ENCODE measurements at places on chromosomes 7 and 10.

- DNase-seq, result no peak
These were observed 72.4 kb downstream of the DNAJB6 start for GRCh38 chr7:157409149-157409752.

DNA sequence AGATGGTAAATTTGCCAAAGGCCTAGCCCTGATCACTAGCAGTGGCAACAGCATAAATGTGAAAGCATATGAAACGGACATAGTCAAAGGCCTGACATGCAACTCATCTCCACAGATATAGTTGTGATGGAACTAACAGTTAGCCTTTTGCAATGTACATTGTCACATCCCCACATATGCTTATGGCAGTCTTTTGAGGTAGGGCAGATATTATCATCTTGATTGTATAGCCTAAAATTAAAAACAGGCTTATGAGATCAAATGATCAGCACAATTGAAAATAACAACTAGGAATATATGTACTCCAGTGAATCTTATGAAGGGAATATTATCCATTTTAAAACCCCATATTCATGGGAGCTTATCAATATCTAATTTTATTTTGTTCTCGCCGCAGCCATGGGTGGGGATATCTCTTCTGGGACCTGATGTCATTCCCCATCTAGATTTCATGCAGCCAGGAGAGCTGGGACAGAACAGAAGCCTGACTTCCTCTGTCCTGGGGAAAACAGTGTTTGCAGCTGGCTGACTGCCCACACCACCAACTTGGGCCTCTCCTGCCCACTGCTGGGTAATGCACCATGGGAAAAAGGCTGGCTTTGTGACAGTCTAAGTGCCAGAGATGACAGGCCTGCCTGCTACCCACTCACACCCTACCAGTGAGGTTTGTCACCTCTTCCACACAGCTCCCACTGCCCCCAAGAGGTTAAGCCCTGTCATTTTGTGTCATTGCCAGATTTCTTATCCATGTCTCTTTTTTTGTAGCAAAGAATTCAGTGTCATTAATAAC lies 180.2 kb upstream of the FZD1 start:
- DNase-seq, result no peak

DNA sequence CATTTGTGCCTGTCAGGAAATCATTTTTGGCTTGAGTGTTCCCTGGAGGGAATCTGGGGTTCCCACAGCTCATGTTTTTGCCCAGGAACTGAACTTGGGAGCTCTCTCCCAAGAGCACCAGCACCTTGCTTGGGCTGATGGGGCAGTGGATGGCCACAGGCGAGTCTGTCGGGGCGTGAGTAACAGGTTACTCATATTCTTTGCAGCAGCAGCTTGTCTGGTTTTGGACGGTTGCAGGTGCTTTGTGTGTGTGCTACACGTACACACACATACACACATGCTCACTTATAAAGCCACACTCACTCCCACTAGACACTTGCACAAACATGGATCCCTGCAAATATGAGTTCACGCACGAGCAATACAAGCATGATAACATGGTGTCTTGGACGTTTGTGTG lies 2.9 kb upstream of the PALD1 start:
- no peak for DNase-seq

DNA sequence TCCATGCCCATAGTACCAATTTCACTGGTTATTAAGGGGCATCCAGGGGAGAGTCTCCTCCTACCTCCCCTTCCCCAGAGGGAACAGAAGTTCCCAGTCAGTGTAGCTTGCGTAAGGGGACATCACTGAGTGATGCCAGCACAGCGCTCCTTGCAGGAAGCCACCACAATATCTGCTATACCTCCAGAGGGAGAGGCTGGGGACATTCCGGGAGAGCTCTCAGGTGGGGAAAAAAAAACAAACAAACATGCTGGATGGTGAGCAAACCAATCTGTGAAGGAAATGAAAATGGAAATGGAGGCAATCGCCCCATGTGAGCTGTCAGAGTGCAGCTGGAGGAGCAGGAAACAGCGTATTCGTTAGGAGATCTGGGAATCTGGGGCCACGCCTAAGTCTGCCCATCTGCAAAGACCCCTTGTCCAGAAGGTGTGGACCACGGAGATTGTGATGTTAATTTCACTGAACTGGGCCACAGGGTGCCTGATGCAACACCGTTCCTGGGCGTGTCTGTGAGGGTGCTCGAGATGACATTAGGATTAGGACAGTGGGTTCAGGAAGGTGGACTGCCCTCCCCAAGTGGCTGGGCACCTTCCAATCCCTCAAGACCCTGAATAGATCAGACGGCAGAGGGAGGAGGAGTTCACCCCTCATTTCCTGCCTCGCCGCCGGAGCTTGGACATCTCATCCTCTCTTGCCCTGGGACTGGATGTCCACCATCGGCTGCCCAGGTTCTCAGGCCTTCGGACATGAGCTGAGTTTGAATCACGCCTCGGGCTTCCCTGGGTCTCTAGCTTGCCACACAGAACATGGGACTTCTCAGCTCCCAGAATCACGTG lies 30.5 kb downstream of the GNA12 start:
- no peak for DNase-seq

GRCh38 chr7:30308389-30308788 lies 24.0 kb downstream of the ZNRF2 start:
- DNase-seq, result no peak

DNA sequence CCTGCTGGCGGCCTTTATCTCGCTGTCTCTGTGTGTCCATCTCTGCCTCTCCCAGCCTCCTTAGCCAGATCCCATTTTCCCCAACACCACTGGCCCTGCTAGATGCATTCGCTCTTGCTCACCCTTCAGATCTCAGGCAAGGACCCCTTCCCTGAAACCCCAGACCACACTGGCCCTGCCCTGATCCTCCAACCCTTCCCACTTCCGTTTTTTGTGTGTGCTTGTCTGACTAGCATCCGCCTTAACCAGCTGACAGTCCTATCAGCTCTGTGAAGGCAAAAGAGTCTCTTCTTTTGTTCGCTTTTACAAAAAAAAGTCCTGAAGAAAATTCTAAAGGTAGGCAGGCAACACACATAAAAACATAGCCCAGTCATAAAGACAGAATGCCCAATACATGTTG lies 28.7 kb downstream of the CHST15 start:
- no peak for DNase-seq

DNA sequence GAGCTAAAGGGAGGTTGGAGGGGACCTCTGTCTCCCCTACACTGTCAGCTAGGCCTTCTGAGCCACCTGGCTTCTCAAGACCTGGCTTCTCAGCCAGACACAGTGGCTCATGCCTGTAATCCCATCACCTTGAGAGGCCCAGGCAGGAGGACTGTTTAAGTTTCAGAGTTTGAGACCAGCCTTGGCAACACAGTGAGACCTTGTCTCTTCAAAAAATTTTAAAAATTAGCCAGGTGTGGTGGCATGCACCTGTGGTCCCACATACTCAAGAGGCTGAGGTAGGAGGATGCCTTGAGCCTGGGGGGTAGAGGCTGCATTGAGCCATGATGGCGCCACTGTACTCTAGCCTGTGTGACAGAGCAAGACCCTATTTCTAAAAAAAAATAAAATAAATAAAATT lies 33.1 kb downstream of the PIP4K2A start:
- DNase-seq, result no peak

DNA sequence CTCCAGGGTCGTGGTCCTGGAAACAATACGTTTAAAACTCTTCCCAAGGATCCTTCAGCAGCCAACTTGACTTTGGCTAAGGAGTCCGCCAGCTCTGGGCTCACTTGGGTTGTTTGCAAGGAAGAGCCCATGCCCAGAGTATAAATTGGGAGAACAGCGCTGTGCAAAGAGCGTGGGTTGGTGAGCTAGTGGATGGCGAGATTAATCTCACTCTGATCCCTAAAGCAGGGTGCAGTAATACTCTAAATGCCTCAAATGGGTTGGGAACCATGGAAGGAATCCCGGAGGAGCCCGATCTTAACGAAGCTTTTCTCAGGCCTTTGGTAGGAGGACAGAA lies 495 bp upstream of the SDHAF3 start:
- DNase-seq, result no peak

- no peak for DNase-seq
These were observed 9.6 kb upstream of the ZNF487 start for GRCh38 chr10:43427166-43427825.

DNA sequence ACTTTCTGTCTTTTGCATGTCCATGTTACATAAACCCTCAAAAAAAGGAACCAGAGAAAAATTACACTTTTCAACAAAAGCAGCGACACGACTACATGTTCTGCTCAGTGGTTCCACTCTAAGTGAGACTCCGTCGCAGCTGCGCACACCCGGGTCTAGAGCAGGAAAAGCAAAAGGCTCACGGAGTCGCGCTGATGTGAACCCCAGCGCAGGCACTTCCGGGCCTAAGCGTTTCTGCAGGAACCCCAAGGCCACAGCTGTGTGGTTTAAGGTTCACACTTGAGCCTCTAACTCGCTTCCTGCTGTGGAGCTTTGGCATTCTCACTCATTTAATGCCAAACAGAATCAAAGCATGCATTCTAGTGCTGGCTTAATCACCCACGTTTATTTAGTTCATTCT lies 240.3 kb downstream of the DNAJB6 start:
- DNase-seq, result no peak

- no peak for DNase-seq
These were observed 672.9 kb downstream of the MAGI2 start for GRCh38 chr7:78780560-78780959.

DNA sequence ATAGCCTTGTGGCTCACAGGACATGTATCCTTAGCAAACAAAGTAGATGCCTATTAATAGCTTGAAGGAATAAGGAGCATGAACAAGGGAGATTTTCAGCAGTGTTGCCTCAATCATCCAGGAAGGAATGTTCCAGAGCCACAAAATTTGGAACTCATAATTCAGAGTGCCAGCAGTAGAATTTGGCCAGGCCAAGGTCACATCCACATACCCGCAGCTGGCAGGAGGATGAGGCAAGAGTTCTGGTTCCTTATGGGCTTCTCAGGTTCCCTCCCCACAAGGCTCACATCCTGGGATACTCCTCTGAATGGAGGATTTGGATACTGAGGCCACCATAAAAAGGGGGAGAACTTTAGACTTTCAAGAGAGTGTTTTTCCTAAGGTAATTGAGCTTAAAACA lies 45.8 kb downstream of the SUFU start:
- no peak for DNase-seq

DNA sequence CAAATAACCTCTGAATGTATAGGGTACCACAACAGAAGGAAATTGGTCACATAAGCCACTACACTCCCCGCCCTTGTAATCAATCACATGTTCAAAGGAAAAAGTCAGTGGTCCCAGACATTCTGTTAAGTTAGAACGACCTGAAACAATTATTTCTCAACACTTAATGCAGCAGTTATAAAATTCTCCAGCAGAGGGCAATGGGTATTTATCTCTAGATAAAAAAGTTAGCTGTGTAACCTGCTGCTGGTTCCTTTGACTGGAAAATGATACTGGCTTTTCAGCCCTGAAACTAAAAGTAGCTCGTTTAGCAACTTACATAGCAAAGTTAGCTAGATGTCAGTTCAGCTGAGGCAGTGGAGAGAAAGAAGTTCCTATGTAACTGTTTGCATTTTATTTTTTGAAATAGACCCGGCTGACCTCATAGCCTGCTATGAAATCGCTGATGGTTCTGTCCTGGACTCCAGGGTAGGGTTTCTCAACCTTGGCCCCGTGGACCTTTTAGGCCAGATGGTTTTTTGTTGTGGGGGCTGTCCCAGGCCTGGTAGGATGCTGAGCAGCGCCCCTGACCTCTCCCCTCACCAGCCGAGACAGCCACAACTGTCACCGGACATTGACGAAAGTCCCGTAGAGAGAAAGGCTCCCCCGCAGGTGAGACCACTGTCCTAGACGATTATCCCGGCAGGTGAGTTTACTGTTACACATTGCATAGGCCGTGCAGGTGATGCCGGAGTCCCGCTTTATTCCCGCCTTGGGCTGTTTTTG lies 40.2 kb upstream of the PROSER2 start:
- no peak for DNase-seq

DNA sequence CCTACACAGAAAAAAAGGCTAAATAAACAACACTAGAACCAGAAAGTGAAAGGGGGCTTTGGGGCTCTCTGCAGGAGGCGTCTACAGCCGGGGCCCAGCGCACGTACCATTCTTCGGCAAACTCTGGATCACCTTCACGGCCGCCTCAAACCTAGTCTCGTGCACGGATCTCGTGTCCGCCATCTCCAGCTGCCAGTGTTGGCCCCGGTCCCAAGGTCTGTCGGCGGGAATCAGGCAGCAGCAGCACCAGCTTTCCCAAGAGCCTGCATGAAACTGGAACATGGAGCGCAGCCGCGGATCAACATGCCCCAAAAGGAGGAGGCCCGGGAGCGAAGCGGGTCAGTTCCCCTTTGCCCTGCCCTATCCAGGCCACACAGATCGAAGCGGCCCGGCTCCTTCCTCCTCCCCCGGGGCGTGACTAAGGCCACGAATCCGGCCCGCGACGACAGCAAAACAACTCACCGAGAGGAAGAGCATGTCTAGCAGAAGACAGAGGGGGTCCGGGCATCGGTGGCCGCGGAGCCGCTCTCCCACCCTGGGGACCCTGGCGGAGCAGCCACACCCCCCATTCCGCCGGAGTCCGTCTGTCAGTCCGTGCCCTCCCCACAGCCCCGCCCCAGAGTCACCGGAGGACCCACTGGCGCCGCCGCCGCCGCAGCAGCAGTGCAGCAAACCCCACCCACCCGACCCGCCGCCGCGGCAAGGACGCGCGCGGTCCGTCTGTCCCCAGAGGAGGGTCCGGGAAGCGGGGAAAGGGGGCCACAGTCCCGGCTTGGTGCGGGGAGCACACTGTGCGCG lies at the start of gene ACBD5:
TSS of gene ACBD5 (minus strand) at position 586 of the 798 bp plus-strand sequence. CDS start at position 477, 109 bp downstream.
- peak; percentile 45 for DNase-seq

DNA sequence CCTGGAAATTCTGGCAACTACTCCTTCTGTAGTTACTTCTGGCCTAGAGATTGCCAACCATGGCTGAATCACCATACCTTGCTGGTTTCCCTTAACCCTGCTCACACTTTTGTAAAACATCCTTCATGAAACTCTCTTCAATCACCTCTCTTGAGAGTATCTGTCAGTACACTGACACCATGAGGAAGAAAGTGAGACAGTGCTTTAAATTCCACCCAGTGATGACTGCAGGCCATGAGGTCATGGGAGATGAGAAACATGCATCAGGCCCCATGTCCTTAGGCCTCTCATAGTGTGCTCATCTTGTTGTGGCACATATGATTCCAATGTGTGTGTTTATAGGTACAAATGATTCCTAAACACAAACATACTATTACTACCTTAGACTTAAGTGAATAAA lies 24.6 kb upstream of the NAMPT start:
- DNase-seq, result no peak

GRCh38 chr10:50279489-50279888 lies 28.2 kb upstream of the ASAH2 start:
- no peak for DNase-seq

- no peak for DNase-seq
These were observed 26.5 kb downstream of the BTRC start for GRCh38 chr10:101380353-101381017.

DNA sequence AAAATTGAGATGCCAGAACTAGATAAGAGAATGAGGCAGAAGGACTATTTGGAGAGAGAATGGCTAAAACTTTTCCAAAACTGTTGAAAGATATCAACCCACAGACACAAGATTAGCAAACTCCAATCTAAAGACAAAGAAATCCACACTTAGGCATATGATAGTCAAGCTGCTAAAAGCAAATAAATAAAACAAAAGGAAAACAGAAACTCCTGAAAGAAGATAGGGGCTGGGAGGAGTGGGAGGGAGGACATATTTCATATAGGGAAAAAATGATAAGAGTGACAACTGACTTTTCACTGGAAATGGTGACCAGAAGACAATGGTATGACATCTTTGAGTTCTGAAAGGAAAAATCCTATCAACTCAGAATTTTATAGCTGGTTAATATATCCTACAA lies 105.4 kb upstream of the ADO start:
- no peak for DNase-seq
